ENCODE measurements at places on chromosomes 11 and 22.

- DNase-seq = no peak
These were observed 581 bp upstream of the AP5B1 start for GRCh38 chr11:65781152-65781961.

DNA sequence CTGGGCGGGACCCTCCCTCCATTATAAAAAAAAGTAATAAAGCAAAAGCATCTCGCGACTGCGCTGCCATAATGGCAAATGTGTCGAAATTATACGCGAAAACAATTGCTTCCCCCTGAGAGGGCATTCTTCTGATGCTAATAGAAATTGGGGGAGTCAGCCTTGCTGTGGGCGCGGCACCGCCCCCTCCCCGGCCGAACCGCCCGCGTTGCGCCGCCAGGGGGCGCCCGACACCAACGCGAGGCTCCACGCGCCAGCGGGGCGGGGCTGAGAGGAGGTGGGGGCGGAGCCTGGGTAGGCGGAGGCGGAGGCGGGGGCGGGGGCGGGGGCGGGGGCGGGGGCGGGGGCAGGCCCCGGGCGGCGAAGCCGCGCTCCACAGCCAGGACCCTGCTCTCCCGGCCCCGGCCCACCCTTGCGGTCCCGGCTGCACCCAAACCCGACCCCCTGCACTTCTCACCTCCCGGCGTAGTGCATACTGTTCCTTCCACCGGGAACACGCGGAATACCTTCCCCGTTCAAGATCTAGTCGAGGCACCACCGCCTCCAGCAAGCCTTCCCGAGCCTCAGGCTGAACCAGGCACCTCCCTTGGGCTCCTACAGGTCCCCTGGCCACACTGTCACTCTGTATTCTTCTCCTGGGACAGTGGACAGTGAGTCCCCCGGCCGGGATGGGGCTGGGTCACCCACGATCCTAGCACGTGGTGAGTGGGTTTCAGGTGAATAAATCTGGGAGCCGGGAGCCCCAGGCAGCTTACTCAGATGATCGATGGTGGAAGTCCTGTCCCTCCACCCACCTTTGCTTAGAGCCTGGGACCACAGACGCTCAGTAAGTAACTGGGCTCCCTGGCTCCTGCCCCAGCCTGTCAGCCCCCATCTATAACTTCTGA lies 15.5 kb upstream of the UPK3A start:
- peak; percentile 86 for DNase-seq

DNA sequence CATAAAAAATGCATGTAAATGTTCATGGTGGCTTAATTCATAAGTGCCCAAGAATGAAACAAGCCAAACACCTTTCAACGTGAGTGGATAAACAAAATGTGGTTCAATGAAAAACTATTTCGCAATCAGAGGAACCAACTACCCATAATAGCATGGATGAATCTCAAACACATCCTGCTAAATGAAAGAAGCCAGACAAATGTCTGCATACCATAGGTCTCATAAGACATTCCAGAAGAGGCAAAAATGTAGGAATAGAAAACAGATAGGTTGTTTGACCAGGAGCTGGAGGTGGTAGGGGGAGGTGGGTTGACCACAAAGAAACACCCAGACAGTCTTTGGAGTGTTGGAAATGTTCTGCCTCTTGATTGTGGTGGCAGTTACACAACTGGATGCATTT lies 13.2 kb upstream of the OSBPL5 start:
- no peak for DNase-seq

GRCh38 chr11:119432484-119433357 lies 9.7 kb upstream of the THY1 start:
- DNase-seq = no peak

- peak; percentile 26 for DNase-seq
These were observed 20.1 kb upstream of the CD44 start for GRCh38 chr11:35118906-35119305.

- DNase-seq = no peak
These were observed 23.5 kb downstream of the WEE1 start for GRCh38 chr11:9596926-9597464.

GRCh38 chr11:13102865-13103539 lies 93.9 kb downstream of the RASSF10 start:
- DNase-seq = no peak

DNA sequence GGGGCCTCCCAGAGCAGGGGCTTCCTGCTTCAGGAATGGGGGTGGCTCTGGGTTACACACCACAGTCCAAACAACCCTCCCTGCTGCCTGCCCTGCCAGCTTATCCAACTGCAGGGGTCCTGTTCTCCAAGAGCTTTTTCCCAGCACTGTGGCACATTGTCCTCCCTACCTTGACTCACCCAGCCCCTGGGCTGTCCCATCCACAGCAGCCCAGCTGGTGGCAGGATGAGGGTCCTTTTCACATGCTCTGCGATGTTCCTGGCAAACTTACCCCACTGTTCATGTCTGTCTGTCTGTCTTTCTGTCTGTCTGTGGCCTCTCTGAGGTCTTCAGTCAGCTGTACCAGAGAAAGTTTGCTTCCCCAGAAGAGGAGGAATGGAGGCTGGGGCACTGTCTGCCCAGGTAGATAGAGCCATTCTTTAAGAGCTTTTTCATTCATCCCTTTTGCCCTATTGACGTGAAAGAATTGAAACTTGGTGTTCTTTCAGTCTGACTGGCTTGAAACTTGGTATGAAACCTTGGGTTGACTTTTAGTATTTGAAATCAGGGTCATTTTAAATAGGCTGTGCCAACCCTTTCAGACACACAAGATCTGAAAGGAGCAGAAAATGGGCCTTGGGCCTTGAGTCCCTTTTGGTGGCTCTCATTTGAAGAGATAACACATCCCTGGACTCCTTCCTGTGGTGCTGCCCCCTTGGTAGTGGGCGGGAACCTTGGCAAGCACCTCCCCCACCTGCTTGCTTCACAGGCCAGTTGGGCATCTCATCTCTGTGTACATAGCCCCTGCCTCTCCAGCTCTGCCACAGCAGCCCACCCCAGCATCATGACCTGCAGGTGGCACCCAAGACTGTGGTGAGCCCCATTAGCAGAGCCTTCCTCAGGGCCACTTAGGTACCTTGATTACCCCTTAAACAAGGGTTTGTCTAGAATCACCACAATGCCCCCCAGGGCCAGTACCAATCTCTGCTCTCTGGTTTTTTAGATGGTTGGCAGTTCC lies 74.6 kb upstream of the SUSD2 start:
- peak; percentile 52 for DNase-seq

DNA sequence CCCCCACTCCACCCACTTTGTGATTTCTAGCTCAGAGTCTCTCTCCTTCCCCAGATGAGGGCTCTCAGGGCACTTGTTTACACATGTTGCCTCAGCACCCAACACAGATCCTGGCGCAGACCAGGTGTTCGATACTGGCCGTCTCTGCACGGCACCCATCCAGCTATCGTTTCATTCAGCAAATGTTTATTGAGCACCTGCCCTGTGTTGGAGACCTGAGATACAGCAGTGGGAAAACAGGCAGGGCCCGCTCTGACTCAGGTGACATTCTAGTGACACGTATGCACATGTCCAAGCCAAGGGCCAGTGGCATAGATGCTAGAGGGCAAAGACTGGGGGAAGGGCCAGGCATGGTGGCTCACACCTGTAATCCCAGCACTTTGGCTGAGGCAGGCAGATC lies 71.9 kb downstream of the NFAM1 start:
- DNase-seq = no peak

GRCh38 chr11:60396799-60397198 lies 540 bp downstream of the MS4A14 start:
- DNase-seq = peak; percentile 22

DNA sequence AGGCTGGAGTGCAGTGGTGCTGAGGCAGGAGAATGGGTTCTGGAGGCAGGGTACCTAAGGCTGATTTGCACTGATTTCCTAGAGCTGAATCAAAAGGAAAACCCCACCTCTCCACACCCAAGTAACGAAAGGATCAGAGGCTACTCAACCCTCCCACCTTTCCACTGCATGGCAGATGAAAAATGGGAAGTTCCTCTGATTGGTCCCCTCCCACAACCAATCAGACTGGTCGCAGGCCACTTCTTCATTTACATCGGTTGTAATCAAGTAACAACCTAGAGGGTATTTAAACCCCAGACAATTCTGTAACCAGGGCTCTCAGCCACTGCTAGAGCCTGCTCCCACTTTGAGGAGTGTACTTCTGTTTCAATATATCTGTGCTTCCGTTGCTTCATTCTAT lies 18.6 kb upstream of the PARVB start:
- DNase-seq = peak; percentile 33

DNA sequence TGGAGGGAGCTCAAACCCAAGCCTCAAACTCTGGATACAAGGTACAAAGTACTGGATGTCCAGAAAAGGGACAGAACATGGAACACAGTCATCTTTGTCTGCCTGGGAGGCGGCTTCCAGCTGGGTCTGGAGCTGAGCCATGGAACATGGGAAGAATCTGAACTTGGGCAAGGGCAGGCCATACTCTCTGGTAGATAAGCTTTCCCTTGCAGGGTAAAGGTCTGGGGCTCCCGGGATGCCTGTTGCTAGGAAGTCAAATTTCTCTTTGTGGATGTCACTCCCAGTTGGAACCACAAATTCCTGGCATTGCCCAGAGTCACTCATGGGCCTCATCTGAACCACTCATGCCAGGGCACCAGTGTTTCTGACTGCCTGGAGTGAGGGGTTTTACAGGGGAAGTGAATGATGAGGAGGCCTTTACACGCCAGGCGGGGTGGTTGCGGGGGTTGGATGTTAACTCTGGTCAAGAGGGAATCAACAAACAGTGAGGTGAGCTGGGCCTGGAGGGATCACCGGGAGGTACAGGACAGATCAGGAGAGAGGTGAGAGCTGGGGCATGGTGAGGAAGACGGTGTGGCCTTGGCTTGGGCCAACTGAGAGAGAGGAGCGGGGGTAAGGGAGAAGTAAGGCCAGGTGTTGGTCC lies 5.7 kb downstream of the FTH1 start:
- no peak for DNase-seq

DNA sequence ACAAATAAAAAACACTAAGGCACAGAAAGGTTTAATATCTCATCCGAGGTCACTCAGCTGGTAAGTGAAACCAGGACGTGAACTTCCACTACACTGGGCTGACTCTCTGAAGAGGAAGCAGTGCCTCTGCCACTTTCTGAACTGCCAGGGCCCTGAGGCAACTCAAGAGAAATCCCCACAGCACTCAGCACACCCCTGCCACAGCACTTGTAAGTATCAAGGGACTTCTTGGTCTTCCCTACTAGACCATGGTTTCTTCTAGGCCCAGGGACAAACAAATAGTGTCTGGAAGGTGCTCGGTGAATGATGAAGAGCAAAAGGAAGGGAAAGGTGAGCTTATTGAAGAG lies 49.7 kb downstream of the RPL27A start:
- no peak for DNase-seq

DNA sequence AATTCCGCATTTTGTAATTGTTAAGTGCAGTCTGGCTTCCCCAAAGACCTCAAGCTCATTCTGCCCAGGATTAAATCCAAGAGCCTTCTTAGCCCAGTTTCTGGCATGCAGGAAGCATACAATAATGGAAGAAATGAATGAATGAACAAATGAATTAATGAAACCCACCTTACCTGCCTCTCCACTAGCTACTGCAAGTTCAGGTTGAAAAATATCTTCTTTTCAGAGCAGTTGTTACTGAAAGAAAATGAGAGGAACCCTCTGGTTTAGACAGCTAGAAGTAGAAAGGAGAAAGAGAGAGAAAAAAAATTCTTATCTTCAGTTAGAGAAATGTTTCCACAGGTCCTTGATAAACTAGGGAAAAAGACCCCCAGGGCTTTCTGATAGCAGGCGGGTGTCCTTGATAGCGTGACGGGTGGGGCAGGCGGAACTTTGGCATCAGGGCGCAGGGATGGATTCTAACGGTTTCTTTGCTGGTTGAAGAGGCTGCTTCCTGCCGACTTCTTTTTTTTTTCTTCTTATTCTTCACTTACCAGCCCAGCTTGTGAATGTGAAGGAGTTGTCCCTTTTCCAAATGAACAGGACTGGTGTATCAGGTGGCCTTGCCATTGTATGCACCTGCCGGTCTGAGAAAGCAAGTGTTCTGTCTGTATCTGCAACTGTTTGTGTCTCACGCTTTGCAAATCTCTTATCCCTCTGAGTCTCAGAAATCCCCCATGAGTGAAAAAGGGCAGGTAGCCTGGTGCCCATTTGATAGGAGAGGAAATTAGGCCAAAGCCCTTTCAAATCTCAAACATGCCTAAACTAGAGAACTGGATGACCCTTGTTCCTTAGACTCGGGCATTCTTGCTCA lies 10.0 kb downstream of the LMO2 start:
- no peak for DNase-seq

DNA sequence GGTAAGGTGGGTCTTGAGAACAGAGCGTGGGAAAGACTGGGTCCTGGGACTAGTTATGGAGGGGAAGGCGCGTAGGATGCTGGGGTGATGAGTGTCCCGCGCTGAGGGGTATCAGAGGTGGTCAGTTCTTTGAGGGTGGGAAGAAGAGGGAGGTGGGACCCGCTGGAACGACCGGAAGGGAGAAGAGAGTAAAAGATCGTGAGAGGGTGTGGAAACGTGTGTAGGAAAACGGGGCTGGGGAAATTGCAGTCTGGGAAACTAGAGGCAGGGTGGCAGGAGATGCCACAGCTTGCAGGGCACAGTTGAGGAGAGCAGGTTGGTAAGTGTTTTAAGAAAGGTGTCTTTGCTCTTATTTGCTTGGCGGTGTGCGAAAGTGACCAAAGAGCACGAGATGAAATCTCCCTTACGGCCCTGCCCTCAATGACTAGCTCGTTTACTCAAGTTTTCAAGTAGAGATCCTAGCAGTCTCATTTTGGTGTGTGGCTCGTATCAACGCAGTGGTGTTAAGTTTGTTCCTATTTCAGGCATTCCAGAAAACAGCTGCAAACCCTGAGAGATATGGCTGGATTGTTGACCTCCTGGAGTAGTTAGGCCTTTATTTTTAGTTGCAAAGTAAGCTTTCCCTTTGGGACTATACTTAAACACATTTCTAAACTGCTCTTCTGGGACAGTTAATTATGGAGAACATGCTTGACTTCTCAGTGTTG lies 615 bp downstream of the STT3A start:
- DNase-seq = no peak

GRCh38 chr11:12539572-12539971 lies 134.6 kb upstream of the TEAD1 start:
- no peak for DNase-seq

GRCh38 chr11:34594603-34595002 lies 26.3 kb upstream of the EHF start:
- DNase-seq = no peak

GRCh38 chr11:130386056-130386455 lies 42.4 kb downstream of the ADAMTS8 start:
- DNase-seq = no peak

DNA sequence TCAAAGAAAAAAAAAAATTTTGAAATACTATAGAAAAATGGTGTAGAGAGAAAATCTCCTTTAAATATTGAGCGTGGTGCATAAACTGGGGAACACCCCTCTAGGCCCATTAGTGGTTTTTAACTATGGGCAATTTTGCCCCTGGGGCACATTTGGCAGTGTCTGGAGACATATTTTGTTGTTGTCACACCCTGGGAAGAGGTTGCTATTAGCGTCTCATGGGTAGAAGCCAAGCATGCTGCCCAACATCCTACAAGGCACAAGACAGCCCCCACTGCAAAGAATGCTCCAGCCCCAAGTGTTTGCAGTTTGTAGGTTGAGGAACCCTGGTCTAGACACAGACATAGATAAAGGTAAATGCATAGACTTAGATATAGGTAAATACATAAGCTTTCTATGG lies 92.6 kb downstream of the KIAA1671 start:
- DNase-seq = no peak

GRCh38 chr22:26671317-26672059 lies 14.1 kb downstream of the MIAT start:
- DNase-seq = peak; percentile 75

GRCh38 chr11:65224930-65225278 lies 36.9 kb upstream of the POLA2 start:
- DNase-seq = no peak

Data from CD4-positive, alpha-beta T cell treated with Interleukin-1 beta for 1 hour (primary cell).